ENCODE measurements at places on chromosomes 4 and X.

GRCh38 chr4:17066972-17067371 is 168.5 kb upstream of the LDB2 start:
- DNase-seq, result peak; percentile 63

DNA sequence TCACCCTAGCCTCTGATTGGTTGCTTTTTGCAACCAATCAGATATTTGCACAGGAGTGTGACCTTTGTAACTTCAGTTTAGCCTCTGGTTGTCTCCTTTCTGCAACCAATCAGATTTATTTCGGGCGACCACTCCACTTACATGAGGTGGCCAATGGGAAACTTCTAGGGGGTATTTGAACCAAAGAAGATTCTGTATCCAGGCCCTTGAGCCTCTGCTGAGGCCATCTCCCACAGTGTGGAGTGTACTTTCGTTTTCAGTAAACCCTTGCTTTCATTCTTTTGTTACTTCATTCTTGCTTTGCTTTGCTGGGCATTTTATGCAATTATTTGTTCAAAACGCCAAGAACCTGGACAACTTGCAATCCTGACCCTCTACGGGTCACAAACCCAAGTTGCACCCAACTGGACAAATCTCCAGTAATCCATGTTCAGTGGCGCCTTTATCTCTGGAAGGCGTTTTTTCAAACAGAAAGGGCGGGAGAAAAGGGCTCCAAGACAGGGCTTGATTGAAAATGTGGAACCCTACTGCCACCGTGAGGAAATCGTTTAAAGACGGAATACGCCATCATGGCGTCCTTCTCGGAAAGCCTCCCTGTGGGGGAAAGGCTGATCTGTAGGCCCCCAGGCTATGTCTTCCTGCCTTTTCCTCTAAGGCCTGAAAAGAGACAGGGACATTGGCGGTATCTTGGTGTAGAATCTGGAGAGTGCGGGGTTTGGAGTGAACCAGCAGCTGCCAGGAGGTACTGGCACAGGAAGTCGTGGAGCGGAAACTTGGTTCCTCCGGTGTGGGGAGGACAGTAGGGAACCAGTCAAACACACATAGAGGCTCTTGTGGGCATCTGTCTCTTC is 184.6 kb downstream of the OR13H1 start:
- no peak for DNase-seq

- DNase-seq, result no peak
Observed at GRCh38 chr4:179398414-179398813, 1956.2 kb upstream of the AGA start.

GRCh38 chr4:157012781-157013180 is 41.2 kb upstream of the PDGFC start:
- no peak for DNase-seq

DNA sequence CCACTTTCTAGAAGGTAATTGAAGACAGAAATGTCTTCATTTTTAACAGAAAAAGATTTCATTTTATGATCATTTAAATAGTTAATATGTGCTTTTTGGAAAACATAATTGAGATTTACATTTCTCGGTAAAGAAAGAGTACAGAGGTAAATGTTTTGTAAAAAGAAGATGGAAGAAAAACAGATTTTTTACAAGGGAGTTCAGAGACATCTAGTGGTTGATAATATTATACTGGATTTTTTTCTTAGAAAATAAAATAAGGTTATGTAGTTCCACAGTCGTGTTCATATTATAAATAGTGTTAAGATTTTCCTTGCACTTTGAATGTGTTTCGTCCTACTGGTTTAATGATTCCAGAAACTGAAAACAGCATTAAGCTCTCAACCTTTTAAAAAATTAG is 60.6 kb downstream of the SMARCA1 start:
- no peak for DNase-seq

DNA sequence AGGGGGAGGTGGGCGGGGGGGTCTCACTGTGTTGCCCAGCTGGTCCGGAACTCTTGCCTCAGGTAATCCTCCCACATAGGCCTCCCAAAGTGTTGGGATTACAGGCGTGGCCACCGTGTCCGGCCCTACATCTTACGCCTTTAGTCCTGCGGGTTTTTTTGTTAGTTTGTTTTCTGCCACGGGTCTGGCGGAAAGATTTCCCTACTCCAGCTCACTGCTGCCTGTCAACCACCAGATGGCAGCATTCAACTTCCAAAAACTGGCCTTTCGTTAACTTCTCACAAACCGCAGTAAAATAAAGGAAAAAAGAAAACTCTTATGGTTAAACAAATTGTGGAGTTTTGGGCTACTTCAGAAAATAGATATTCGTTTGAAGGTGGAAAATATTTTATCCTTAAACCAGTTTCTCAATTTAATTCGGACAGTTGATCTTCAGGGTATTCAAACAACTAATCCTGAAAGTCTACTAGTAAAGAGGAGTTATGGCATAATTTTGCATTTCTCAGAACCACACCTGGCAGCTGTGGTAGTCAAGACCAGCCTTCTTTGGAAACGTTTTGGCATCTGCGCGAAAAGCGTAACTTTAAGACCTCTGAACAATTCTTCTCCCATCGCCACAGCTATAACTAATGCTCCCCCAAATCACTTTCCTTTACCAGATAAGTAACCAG is 41.1 kb downstream of the LUZP4 start:
- DNase-seq, result peak; percentile 6

- no peak for DNase-seq
Observed at GRCh38 chr4:78799551-78800495, 23.7 kb downstream of the BMP2K start.

GRCh38 chrX:40008791-40009461 is 88.8 kb downstream of the BCOR start:
- DNase-seq, result no peak

DNA sequence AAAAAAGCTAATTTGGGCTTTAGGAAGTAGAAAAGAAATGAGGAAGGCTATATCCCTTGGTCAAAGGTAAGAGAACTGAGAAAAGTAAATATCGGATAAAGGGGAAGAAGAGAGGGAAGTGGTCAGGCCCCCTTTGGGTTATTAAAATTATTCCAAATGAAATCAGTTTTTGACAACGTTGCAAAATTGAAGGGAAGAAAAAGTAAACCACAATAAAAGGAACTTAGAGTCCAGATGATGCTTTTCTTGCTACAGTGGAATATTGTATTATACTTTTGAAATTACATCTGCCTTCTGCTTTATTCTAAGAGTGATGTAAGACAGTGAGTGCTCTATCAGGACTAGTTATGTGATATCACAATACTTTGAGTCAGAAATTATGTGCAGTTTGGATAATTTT is 59.4 kb upstream of the RBPJ start:
- no peak for DNase-seq

- DNase-seq, result no peak
Observed at GRCh38 chrX:48890934-48891401, 6.6 kb downstream of the TIMM17B start.

GRCh38 chr4:164177153-164177552 is 576.8 kb upstream of the SMIM31 start:
- no peak for DNase-seq

GRCh38 chrX:103063191-103063845 is 653 bp downstream of the BEX1 start:
- no peak for DNase-seq

DNA sequence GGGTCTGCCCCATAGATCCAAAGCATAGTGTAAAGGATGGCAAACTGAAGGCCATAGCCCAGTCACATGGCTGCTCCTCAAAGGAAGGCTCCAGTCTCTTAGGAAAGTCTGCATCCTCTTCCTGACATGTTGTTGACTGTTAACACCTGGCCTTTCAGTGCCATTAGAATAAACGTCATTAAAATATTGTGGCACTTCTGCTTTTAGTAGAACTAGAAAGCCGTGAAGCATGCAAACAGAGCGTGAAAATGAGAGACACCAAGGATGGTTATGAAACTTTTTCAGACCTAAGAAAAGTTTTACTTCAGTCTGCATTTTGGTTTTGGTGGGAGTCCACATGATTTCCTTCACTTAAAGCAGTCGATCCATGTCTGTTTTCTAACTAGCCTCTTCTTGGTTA is 41.1 kb upstream of the AFF2 start:
- DNase-seq, result no peak

DNA sequence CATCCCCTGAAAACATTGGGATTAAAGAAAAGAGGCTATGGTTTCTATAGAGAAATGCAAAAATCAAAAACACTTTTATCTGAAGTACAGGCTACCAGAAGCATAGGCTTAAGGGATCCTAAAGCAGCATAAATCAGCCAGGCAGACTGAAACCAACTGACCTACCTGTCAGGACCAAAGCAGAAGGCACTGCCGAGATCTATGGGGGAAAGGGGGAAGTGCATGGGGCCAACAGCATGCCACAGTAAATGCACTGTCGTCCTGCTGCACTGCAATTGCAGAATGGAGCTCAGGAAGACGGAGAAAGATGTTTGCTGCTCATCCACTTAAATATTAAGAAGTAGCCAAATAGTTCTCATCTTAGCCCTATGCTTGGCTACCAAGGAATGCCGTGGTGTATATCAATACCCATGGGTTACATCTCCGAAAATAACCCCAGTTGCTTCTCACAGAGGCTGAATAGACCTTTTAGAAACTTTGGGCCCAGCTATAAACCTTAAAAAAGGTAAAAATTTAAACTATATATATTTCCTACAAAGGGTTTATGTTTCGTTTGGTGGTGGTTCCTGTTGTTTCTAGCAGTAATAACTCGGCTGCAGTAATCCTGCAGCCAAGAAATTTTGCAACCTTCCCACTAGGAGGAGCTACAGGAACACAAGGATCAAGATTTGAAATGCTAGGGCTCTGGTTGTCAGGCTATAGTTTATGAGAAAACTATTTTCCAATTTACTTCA is 312.2 kb upstream of the DIAPH2 start:
- DNase-seq, result no peak

- DNase-seq, result no peak
Observed at GRCh38 chr4:181007751-181008150, 1235.5 kb upstream of the TENM3 start.

GRCh38 chrX:38654302-38654701 is 93.0 kb downstream of the TSPAN7 start:
- DNase-seq, result no peak

DNA sequence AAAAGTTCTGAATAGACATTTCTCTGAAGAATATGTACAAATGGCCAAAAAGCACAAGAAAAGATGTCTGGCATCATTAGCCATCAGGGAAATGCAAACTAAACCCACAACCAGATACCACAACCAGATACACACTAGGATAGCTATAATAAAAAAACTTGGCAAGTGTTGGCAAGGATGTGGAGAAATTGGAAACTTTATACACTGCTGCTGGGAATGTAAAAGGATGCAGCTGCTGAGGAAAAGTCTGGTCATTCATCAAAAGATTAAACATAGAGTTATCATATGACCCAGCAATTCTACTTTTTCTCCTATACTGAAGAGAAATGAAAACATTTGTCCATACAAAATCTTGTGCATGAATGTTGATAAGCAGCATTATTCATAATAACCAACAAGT is 92.3 kb downstream of the UCHL1 start:
- no peak for DNase-seq

- no peak for DNase-seq
Observed at GRCh38 chr4:41575665-41576064, 37.7 kb downstream of the LIMCH1 start.

DNA sequence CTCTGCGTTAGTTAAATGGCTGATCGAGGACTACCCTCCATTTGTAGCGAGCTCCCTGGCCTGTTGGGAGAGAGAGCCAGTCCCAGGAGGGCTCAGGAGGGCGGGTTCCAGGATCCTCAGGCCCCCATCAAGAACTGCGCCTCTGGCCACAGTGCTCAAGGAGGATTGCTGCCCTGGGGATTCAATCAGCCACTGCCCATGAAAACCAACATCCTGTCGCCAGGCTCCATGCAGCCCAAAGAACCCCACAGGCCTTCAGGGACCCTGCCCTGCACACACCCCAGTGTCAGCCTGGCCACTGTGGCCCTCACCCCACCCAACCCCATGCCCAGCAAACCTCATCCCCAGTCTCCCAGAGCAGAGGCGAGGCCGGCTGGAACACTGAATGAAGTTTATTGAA is 4.3 kb downstream of the PNMA6F start:
- DNase-seq, result no peak

- peak; percentile 43 for DNase-seq
Observed at GRCh38 chr4:106898621-106899230, 137.4 kb downstream of the DKK2 start.

DNA sequence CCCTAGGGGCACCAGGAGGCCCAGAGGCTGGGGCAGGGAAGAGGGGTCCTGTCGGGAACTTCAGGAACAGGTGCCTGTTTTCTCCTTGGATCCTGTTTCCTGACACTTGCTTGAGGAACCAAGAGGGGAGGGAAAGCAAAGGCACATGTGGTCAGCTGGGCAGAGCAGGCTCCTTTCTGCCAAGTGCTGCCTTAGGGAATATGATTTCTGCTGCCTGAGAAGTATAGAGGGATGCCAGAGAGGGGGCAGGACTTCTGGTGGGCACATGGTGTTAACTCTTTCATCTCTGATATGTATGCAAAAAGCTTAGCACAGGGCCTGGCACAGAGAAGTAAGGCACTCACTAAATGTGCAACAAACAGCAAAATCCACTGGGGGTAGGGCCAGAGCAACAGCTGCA is 51.2 kb upstream of the PJA1 start:
- no peak for DNase-seq

DNA sequence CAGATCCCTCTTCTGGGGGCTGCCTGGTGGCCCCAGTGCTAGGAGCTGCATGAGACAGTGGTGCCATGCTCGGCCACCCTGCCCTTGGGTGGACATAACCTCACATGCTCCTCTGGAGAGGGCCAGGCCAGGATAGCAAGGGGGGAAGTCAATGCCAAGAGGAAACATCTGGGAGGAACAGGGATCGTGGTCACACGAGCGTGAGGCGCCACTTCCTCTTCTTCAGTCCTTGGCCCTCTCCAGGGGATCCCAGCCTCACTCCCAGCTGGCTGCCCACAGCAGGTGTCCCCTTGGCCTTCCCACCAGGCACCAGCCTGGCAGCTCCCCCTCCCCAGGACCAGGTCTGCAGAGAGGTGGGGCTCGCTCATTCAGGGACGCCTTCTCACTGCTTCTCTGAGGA is 28.6 kb downstream of the TBC1D14 start:
- no peak for DNase-seq

DNA sequence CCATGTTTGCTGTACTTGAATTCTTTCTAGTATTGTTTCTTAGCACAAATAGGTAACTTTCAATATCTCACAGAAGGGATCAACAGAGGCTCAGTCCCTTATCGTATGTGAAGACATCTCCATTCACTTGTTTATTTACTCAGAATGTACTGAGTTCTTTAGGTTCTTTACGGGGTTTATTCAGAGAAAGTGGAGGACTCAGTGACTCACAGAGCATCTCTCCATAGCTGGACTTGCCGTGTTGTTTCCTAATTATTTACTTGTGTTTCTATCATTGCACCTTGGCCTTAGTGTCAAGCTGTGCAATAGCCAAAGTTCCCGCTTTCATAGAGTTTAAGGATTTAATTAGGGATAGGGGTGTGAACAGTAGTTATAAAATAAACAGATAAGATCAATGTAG is 57.1 kb downstream of the RHOH start:
- no peak for DNase-seq

- no peak for DNase-seq
Observed at GRCh38 chrX:10524578-10524977, 95.8 kb downstream of the MID1 start.

DNA sequence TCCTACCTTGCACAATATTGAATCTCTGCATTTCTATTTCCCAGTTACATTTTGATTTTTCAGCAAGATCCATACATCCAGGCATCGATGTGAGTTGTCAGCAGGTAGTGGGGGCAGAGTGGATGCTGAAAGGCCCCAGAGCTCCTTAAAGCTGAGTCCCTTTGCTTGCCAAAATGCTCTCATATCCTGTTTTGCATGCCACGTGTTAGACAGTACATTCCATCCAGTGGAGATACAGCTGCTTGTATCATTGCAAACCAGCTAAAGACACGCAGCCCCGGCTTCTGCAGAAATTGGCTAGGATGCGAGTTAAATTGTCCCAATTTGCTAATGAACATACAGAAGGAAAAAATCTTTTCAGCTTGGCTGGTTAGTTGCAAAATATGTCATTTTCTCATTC is 179.6 kb upstream of the MXRA5 start:
- DNase-seq, result no peak

All from SW 1271 (cell line).